Fibroblast of skin of right quadriceps (primary cell): ENCODE measurements at places on chromosomes 7 and 10.

GRCh38 chr7:146296028-146296427 is 179.4 kb downstream of the CNTNAP2 start:
- DNase-seq: no peak

GRCh38 chr7:47570649-47571050 is 11.3 kb downstream of the TNS3 start:
- DNase-seq: peak; percentile 59

DNA sequence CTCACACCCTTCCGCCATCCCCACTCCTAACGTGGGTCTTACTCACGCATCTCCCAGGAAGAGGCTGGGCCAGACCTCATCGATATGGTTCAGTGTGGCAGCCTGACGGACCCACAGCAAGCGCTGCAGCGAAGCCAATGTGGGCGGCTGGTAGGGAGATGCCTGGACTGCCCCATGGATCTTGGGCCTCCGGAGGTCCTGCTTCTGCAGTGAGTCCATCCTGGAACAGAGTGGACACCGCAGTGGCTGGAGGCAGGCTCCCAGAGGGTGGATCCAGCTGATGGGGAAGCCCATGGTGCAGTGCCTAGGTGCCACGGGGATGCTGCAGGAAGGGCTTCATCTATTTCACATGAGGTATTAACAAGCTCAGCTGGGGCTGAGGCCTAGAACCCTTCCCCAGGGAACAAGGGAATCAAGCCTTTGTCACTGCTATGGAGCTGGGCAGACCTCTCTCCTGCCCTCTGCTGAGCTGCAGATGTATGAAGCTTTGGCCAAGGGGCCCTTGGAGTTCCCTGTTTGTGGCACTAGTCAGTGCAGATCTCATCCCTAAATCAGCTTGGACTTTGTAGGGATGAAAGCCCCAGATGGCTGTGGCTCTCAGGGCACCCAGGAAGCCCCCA is 13.7 kb upstream of the SAMD8 start:
- DNase-seq: peak; percentile 22

GRCh38 chr10:97459933-97460332 is 14.0 kb downstream of the ZDHHC16 start:
- no peak for DNase-seq

- no peak for DNase-seq
Measured at GRCh38 chr10:110387983-110388686, 83.4 kb upstream of the SMNDC1 start.

GRCh38 chr10:100554902-100555301 is 19.2 kb downstream of the HIF1AN start:
- DNase-seq: no peak

DNA sequence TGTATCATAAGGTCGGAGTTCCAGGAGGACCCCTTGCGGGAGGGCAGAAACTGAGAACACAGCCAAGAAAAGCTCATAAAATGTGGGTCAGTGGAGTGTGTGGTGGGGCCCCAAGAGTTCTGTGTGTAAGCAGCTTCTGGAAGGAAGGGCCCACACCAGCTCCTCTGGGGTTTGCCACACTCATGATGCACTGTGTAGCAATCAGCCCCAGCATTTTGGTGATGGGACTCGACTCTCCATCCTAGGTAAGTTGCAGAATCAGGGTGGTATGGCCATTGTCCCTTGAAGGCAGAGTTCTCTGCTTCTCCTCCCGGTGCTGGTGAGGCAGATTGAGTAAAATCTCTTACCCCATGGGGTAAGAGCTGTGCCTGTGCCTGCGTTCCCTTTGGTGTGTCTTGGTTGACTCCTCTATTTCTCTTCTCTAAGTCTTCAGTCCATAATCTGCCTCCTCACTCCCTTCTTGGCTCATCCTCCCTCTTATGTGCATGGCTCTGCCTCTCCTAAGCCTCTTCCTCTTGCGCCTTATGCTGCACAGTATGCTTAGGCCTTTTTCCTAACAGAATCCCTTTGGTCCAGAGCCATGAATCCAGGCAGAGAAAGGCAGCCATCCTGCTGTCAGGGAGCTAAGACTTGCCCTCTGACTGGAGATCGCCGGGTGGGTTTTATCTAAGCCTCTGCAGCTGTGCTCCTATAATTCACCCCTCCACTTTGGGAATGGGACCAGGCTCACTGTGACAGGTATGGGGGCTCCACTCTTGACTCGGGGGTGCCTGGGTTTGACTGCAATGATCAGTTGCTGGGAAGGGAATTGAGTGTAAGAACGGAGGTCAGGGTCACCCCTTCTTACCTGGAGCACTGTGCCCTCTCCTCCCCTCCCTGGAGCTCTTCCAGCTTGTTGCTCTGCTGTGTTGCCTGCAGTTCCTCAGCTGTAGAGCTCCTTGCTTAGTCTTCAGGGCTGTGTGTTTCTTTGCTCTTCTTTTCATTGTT is 17.8 kb downstream of the PRSS2 start:
- no peak for DNase-seq

DNA sequence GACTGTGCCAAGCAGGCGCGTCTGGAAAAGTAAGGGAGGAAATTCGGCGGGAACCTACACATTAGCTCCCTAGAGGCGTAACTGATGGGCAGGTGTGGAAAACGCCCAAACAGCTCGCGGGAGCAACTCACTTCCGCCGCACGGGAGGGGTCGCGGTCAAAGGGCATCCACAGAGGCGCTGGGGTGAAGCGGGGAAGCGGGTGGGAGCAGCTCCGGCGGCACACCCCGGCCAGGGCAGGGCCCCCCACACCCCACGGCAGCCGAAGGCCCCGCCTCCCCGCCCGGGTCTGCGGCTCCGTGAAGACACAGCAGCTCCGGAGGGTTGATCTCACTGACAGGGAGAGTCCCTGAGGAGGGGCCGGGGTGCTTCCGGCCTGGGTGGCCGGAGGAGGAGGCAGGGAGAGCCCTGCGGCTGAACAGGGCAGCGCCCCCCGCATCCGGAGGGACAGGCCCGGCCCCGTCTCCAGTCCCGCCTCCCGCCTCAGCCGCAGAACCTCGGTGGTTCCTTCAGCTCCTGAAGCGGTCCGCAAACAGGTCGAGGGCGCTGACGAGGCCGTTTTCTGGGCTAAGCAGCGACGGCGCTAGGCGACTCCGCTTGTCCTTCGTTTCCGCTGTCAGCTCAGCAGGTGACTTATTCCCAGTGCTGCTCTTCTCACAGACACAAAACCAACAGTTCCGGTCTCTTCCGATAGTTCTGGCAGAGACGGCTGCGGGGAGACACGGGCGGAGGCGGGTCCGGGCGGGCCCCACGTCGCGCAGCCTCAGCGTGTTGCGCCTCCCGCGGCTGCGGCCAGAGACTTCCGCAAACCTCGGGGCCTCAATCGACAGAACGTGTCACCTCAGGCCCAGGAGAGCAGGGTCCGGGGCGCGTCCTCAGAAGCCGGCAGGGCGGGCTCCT is 276.1 kb downstream of the DNAJB6 start:
- no peak for DNase-seq

GRCh38 chr10:102381983-102382382 is 13.5 kb upstream of the NFKB2 start:
- DNase-seq: no peak

- DNase-seq: no peak
Measured at GRCh38 chr10:61592581-61592980, 70.1 kb upstream of the CABCOCO1 start.

- no peak for DNase-seq
Measured at GRCh38 chr7:138137423-138138171, 61.3 kb downstream of the AKR1D1 start.

DNA sequence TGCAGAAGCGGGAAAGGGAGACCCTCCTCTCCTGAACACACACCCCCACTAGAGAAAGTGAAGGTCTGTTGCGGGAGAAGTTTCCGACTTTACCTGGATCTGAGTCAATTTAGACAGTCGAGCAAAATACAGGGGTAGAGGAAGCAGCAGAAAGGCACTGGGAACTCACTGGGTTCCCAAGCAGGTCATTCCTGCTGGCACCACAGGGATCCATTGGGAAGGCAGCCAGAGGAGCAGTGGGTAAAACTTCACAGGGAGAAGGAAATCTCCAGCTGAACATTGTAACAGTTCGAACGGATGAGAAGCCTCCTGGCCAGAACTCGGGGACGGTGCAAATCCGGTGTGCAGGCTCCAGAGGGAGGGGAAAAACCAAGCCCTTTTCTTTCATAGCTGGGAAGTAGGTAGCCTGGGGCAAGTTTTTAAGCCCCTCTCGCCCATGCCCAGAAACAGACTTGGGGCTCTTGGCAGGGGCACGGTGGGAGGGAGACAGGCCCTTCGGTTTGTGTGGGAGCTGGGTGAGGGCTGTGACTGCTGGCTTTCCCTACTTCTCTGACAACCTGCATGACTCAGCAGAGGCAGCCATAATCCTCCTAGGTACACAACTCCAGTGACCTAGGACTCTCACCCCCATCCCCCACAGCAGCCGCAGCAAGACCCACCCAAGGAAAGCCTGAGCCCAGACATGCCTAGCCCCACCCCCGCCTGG is 51.9 kb downstream of the DDC start:
- DNase-seq: no peak

DNA sequence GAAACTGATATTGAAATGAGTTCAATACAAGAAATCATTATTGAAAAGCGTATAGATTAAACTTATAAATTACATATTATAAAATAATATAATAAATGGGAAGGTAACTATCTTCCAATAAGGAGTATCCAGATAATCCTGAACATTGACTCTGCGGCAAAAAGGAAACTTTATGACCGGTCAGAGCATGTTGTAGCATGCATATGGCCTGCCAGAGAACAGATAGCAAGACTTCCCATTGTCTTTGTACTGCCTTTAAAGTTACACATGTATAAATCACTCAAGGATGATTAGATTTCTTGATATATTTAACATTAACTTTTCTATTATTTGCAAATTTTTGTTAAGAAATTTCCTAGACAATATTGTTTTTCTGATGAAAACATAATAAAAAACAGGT is 56.2 kb upstream of the ETV1 start:
- no peak for DNase-seq

- DNase-seq: no peak
Measured at GRCh38 chr10:131560166-131560565, 248.6 kb upstream of the TCERG1L start.

DNA sequence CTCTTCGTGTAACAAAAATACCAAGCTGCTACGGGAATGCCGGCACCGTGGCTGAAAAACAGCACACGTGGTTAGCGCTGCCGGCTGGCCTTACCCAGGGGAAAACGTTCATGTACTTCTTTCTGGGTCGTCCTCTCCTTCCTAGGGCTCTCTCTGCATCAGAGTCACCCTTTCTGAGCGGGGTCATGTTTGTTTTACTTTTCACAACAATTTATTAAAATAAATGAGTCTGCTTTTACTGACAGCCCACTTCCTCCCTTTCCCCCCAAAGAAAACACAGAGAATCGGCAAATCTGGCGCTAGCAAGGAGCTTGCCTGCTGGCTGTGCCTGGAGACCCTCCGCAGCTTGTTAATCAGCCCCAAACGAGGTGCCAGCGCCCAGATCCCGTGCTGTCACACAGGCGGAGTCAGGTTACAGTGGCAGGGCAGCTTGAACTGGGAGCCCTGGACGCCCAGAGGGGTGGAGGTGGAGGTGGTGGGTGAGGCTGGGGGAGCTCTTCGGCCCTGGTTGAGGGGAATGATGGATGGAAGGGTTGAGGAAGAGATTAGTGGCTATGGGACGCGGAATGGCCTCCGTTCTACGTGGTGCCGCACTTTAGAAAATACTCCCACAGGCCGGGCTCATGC is 162.2 kb upstream of the TNS3 start:
- DNase-seq: peak; percentile 29

- no peak for DNase-seq
Measured at GRCh38 chr10:86960863-86961434, 2.5 kb downstream of the SNCG start.

- no peak for DNase-seq
Measured at GRCh38 chr10:53045315-53045714, 272.7 kb upstream of the MBL2 start.

DNA sequence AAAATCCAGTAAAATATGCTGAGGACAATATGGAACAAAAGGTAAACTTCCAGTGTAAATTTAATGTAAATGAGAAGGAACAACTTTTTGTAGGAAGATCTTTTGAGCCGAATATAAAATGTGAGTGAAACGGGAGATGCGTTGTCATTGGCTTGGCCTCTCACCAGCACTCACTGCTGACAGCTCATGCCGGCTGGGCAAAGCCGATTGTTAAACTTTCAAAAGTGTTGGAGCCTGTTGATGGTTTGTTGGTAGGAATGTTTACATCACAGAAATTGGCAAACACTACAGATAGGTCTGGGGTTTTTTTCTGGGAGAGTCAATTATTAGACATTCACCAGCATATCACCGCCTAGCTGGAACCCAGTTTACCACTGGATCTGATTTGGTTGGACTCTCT is 6.1 kb downstream of the PSTK start:
- no peak for DNase-seq

DNA sequence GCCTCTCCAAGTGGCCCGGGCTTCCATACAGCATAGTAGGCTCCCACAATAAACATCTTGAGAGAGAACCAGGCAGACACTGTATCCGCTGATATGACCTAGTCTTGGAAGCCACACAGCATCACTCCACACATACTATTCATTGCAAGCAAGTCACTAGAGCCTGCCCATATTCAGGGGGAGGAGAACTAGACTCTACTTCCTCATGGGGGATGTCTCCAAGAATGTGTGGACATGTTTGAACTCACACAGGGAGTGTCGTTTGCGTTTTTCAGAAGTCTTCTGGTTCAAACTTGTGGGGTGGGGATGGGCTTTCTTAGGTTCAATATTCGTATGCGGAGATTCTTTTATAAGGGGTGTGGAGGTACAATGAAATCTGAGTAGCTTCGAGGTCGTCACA is 232.6 kb upstream of the HABP2 start:
- no peak for DNase-seq
